ENCODE measurements at places on chromosomes 13 and 19. TPM values are rescaled to one million over a fixed set of nuclear protein-coding genes. Genes with fewer than 3 reads are reported as not detected.

Gene ZNF160
- 86.0 TPM for total RNA-seq

Gene CYP4F8
- not detected for total RNA-seq

Gene ZNF274
- total RNA-seq: 43.0 TPM

DNA sequence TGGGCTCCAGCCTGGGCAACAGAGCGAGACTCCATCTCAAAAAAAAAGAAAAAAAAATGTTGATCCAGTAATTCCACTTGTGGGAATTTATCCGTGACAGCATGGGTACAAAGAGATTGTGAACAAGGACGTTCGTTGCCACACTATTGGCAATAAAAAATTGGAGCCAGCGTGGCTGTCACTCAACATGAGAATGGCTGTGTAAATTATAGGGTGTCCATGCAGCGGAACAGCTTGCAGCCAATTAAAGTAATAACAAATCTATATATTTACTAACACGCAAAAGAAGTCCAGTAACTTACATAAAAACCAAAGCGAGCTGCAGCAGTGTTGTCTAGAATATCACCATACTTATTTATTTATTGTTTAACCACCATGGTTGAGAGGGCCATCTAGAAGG lies 19.3 kb downstream of the DPF1 start:
- H3K27ac ChIP-seq: no peak overlapping the region
- no peaks in the 10 kb centered on the region for H3K27me3 ChIP-seq
- no peaks in the 10 kb centered on the region for H3K36me3 ChIP-seq
- no peak overlapping the region for H3K4me3 ChIP-seq
- peaks cover 32% of the 10 kb centered on the region for H3K4me1 ChIP-seq
